ENCODE measurements at places on chromosomes 11 and 22. TPM values are rescaled to one million over a fixed set of nuclear protein-coding genes. Genes with fewer than 3 reads are reported as not detected.

Gene KRTAP5-8
- not detected for polyA plus RNA-seq

GRCh38 chr11:69008737-69009440, 4.2 kb downstream of the MRGPRF start:
- no peak for DNase-seq

DNA sequence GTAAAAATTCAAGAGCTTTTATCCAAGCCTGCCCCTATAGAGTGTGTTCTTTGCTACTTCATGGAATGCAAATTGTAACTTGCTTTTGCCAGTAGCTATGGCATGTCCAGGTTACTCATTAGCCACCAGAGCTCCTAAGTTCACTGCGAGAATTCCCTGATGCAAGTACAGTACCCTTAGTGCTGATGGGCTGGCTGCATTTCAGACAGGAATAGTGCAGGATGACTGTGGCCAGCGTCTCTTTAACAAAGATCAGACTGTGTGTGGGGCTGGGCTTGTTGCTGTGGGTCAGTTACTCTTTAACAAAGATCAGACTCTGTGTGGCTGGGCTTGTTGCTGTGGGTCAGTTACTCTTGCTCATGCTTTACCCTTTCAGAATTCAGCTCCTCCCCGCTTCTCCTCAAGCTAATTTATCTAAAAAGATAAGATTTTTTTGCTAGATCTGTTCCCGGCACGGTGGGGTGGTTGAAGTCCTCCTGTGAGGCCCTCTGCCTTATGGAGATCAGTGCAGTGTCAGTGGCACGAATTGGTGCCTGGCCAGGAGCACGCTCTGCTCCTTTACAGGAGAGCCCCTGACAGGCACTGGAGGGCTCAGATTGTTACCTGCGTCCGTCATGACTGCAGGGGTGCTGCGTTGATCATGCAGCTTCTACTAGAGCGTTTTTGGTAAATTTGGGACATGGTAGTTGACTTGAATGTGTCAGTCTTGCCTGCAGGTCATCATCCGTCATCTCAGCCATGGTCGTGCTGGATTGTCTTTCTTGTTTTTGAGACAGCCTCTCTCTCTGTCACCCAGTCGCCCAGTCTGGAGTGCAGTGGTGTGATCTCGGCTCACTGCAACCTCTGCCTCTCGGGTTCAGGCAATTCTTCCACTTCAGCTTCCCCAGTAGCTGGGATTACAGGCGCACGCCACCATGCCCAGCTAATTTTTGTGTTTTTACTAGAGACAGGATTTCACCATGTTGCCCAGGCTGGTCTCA, 27.0 kb downstream of the AP2A2 start:
- peak; percentile 46 for DNase-seq

GRCh38 chr11:36500315-36500721, 9.8 kb downstream of the TRAF6 start:
- no peak for DNase-seq
